ENCODE measurements at places on chromosomes 1 and 21. TPM values are rescaled to one million over a fixed set of nuclear protein-coding genes. Genes with fewer than 3 reads are reported as not detected.

ABCA4 gene
- not detected for total RNA-seq

CCDC30 gene
- 7.4 TPM for total RNA-seq

NDUFS2 gene
- total RNA-seq = 80.2 TPM

VHLL gene
- 0.49 TPM for total RNA-seq

LCE2A gene
- total RNA-seq = not detected

ZNF683 gene
- total RNA-seq = not detected

ID3 gene
- total RNA-seq = 370 TPM

NBPF11 gene
- total RNA-seq = 49.8 TPM

COL8A2 gene
- total RNA-seq = 0.17 TPM

HTR6 gene
- total RNA-seq = not detected

NTRK1 gene
- not detected for total RNA-seq

WNT2B gene
- total RNA-seq = 5.9 TPM

SH2D1B gene
- total RNA-seq = 0.15 TPM

PCP4L1 gene
- total RNA-seq = 0.22 TPM

CBS gene
- 0.44 TPM for total RNA-seq

SH2D5 gene
- total RNA-seq = 0.29 TPM

CRP gene
- not detected for total RNA-seq

OR6N1 gene
- total RNA-seq = not detected

TMEM52 gene
- 0.69 TPM for total RNA-seq

FOXO6 gene
- 0.15 TPM for total RNA-seq

IGSF9 gene
- 0.15 TPM for total RNA-seq

FCAMR gene
- total RNA-seq = not detected

AADACL4 gene
- total RNA-seq = not detected

TMPRSS3 gene
- 0.22 TPM for total RNA-seq

SERPINC1 gene
- total RNA-seq = not detected

MX2 gene
- 64.3 TPM for total RNA-seq

ICOSLG gene
- total RNA-seq = 124 TPM

GPR89B gene
- 20.5 TPM for total RNA-seq

SYNC gene
- total RNA-seq = not detected

FAM131C gene
- 0.37 TPM for total RNA-seq

NMNAT2 gene
- total RNA-seq = not detected

SPRR2B gene
- total RNA-seq = not detected

All from B cell (primary cell).